Right ventricle myocardium superior (tissue), 1 donor: ENCODE measurements at places on chromosomes 2 and 18. TPM values are rescaled to one million over a fixed set of nuclear protein-coding genes. Genes with fewer than 3 reads are reported as not detected.

Gene UGT1A3
- not detected for total RNA-seq

Gene DPP10
- total RNA-seq: 0.32 TPM

Gene VIT
- total RNA-seq: 19.4 TPM

Gene BOLL
- not detected for total RNA-seq

Gene CTNNA2
- total RNA-seq: not detected

Gene ALPG
- not detected for total RNA-seq

Gene KCNJ13
- not detected for total RNA-seq

Gene UGT1A6
- 0.32 TPM for total RNA-seq

Gene GLI2
- total RNA-seq: 1.3 TPM

Gene FNDC4
- total RNA-seq: 2.0 TPM

Gene INO80B
- total RNA-seq: 19.6 TPM

Gene GALNT13
- total RNA-seq: not detected

Gene PLA2R1
- total RNA-seq: 3.0 TPM

Gene CIB4
- not detected for total RNA-seq

Gene SH3RF3
- 6.6 TPM for total RNA-seq

Gene LOXHD1
- total RNA-seq: 0.62 TPM

Gene IL1RL1
- 1.3 TPM for total RNA-seq

Gene ELOA2
- total RNA-seq: not detected

Gene CYTIP
- total RNA-seq: 1.1 TPM

Gene CYP1B1
- 17.1 TPM for total RNA-seq

Gene ZNF396
- total RNA-seq: 0.48 TPM

Gene ZAP70
- total RNA-seq: 0.70 TPM

Gene HSPD1
- 131 TPM for total RNA-seq

Gene GBX2
- not detected for total RNA-seq

Gene FAM237A
- not detected for total RNA-seq

Gene DHRS9
- total RNA-seq: 1.3 TPM

Gene LBH
- 115 TPM for total RNA-seq

Gene CDK15
- 0.43 TPM for total RNA-seq

Gene MDH1B
- 0.54 TPM for total RNA-seq

Gene IL1B
- 0.30 TPM for total RNA-seq

Gene GALNT3
- 0.19 TPM for total RNA-seq

Gene XDH
- total RNA-seq: 0.13 TPM

Gene SLC30A3
- 10.4 TPM for total RNA-seq
